T-cell (primary cell): ENCODE measurements at places on chromosomes 2 and 18.
A peak's percentile ranks its signal among the peaks of the same experiment; 100 is the strongest.

DNA sequence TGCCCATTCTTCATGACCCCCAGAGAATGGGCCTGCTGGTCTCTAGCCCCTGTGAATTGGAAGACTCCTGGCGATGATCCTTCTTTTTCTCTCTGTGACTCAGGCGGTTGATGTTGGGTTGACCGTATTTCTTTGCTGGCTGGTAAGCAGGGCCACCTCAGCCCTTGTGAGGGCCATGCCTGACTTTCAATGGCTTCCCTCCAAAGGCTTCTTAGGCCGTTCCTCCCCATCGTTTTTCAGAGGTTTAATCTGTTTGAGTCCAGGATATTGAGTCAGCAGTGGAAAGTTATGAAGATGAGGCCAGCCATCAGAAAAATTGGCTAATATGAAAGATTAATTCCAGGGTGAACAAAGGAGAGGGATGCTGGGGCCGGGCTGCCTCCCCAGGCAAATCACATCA lies 13.6 kb downstream of the HPCAL1 start:
- H3K4me1 ChIP-seq = peaks cover 33% of the 10 kb centered on the region
- H3K27ac ChIP-seq = no peak overlapping the region
- no peaks in the 10 kb centered on the region for H3K27me3 ChIP-seq
- no peak overlapping the region for H3K4me3 ChIP-seq

DNA sequence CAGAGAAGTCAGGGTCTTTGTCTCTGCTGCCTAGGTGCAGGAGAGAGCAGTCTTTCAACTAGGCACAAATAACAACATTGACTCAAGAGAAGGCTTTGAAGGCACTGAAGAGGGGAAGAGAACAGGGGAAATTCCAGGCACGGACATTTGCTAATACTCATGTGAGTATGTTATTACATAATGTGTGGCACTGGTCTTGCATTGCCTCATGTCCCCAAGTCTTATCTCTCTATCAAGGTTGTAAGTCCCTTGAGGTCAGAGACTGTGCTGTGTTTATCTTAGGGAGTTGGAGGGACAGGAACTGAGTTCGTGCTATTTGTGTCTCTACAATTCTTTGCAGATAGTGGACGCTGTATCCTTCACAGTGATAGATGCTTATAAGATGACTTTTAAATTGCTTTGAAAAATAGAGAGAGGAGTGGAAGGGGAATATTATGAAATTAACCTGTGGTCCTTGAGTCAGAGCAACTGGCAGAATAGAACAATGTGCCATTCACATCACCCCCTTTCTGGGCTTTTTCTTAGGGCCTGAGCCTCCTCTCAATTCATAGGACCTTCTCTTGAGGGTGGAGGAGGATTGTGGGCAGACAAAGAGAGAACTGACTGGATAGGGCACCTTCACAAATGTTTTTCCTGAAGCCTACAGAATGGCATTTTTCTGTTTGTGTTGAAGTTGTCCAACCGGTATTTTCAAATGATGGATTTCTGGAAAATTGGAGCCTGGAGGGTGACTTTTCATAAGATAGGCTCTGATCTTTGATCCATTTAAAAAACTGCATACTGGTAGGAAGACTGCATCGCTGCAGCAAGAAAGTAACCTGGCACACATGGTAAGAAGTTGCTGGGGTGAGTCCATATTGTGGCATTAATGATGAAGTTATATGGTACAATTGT lies 96.6 kb upstream of the CXCR4 start:
- no peak overlapping the region for H3K4me3 ChIP-seq
- H3K36me3 ChIP-seq = no peaks in the 10 kb centered on the region
- H3K4me1 ChIP-seq = peaks cover 22% of the 10 kb centered on the region
- no peak overlapping the region for H3K27ac ChIP-seq
- no peak for DNase-seq
- H3K27me3 ChIP-seq = no peaks in the 10 kb centered on the region

GRCh38 chr2:53708988-53709387 lies 58.6 kb upstream of the CHAC2 start:
- no peak overlapping the region for H3K4me3 ChIP-seq
- H3K4me1 ChIP-seq = no peaks in the 10 kb centered on the region
- no peak overlapping the region for H3K27ac ChIP-seq
- H3K36me3 ChIP-seq = peaks cover 8% of the 10 kb centered on the region

- H3K27ac ChIP-seq = no peak overlapping the region
- H3K27me3 ChIP-seq = no peaks in the 10 kb centered on the region
- H3K36me3 ChIP-seq = no peaks in the 10 kb centered on the region
- peaks cover 6% of the 10 kb centered on the region for H3K4me1 ChIP-seq
- H3K4me3 ChIP-seq = no peak overlapping the region
Observed at GRCh38 chr2:205776720-205777119, 94.4 kb downstream of the NRP2 start.

DNA sequence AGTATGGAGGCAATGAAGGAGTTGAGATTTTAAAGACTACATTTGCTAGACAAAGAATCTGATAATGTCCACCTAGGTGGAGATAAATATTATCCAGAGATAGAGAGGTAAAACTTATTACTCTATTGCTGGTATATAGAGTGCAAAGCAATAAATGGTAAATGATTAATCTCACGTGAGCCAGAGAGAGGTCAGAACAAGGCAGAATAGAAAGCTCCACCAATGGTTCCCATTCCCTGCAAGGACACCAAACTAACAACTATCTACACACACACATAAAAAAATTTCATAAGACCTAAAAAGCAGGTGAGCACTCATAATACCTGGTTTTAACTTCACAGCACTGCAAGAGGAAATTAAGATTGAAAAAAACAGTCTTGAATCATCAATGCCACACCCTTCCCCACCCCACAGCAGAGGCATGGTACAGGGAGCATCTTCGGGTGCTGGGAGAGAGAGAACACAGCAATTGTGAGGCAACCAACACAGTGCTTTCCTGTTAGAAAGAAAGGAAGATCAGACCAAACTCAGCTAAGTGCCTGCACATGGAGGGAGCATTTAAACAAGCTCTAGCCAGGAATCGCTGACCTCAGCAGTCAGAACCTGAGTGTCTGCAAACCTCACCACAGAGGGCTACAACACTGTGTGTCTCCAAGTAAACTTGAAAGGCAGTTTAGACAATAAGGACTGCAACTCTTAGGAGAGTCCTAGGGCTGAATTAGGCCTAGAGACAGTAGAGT lies 1432.6 kb upstream of the TMEFF2 start:
- no peak for DNase-seq
- no peaks in the 10 kb centered on the region for H3K4me1 ChIP-seq
- no peak overlapping the region for H3K4me3 ChIP-seq
- H3K27me3 ChIP-seq = peaks cover 2% of the 10 kb centered on the region

GRCh38 chr18:33696332-33697162 lies 118.5 kb downstream of the ASXL3 start:
- no peak for DNase-seq
- no peaks in the 10 kb centered on the region for H3K36me3 ChIP-seq
- no peaks in the 10 kb centered on the region for H3K4me1 ChIP-seq
- H3K27ac ChIP-seq = no peak overlapping the region
- H3K27me3 ChIP-seq = no peaks in the 10 kb centered on the region

- no peaks in the 10 kb centered on the region for H3K4me1 ChIP-seq
- H3K27me3 ChIP-seq = no peaks in the 10 kb centered on the region
- H3K36me3 ChIP-seq = no peaks in the 10 kb centered on the region
- H3K4me3 ChIP-seq = no peak overlapping the region
Observed at GRCh38 chr2:23124214-23124750, 260.7 kb upstream of the KLHL29 start.

DNA sequence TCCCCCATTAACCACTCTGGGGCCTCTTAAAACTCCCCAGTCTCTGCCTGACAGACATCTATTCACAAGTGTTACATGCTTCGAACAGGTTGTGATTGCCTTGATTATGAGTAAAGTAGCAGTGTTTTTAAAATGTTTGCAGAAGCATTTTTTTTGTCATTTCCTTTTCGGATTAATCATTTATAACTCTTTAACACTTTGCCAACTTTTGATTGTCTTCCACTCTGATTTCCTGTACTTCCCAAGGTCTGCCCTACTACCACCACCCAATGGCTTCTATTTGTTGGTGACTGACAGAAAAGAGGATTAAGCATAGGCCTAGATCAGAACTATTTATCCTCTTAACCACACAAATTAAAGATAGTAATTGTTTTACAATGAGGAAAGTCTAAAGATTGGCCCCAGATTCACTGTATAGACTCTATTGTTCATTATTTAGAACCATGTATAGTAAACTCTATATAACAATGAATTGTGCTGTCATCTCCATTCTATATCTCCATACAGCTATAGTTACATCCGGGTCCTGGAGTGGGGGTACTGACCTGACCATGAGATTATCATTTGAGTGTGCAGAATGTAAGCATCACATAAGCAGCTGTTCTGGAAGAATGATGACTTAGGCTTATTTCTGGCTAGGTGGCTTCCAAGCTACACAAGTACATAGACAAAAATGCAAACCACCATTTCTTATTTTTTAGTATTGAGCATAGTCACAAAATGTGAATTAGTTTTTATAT lies 110.3 kb upstream of the RBMS1 start:
- no peak for DNase-seq
- peaks cover 9% of the 10 kb centered on the region for H3K4me1 ChIP-seq
- H3K36me3 ChIP-seq = no peaks in the 10 kb centered on the region
- H3K27ac ChIP-seq = no peak overlapping the region
- no peaks in the 10 kb centered on the region for H3K27me3 ChIP-seq

GRCh38 chr2:109727929-109728447 lies 66.1 kb upstream of the RGPD5 start:
- no peak overlapping the region for H3K27ac ChIP-seq
- peaks cover 23% of the 10 kb centered on the region for H3K27me3 ChIP-seq
- no peaks in the 10 kb centered on the region for H3K36me3 ChIP-seq
- no peaks in the 10 kb centered on the region for H3K4me1 ChIP-seq

- H3K36me3 ChIP-seq = no peaks in the 10 kb centered on the region
- H3K4me1 ChIP-seq = peaks cover 19% of the 10 kb centered on the region
- no peak for DNase-seq
- no peak overlapping the region for H3K4me3 ChIP-seq
- no peaks in the 10 kb centered on the region for H3K27me3 ChIP-seq
Observed at GRCh38 chr2:20421988-20422370, 24.9 kb upstream of the RHOB start.

GRCh38 chr2:105763076-105763475 lies 18.4 kb downstream of the NCK2 start:
- peaks cover 42% of the 10 kb centered on the region for H3K4me1 ChIP-seq
- H3K36me3 ChIP-seq = peaks cover 8% of the 10 kb centered on the region
- no peaks in the 10 kb centered on the region for H3K27me3 ChIP-seq
- H3K27ac ChIP-seq = peak overlapping the region; percentile 58
- no peak overlapping the region for H3K4me3 ChIP-seq
- no peak for DNase-seq

- H3K4me1 ChIP-seq = peaks cover 15% of the 10 kb centered on the region
- H3K4me3 ChIP-seq = peak overlapping the region; percentile 72
- DNase-seq = no peak
- H3K27ac ChIP-seq = peak overlapping the region; percentile 98
- no peaks in the 10 kb centered on the region for H3K27me3 ChIP-seq
Observed at GRCh38 chr2:86562485-86562921, 740 bp downstream of the CHMP3 start.

DNA sequence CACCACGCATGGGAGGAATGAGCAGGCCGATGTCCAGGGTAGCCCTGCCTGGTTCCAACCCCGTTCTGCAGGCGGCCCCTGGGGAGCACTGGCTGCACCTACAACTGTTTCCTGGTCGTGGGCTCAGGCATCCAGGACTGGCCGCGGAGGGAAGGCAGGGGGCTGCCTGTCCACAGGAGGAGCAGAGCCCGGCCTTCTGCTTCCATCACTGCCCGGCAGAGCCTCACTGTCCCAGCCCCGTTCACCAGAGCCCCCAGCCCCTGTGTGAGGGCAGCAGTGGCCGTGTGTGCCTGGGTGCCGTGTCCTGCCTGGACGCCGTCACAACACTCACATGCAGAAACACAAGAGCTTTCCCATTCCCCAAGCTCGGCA lies 56.2 kb downstream of the KCNG2 start:
- peaks cover 20% of the 10 kb centered on the region for H3K27me3 ChIP-seq
- H3K27ac ChIP-seq = no peak overlapping the region
- H3K4me3 ChIP-seq = no peak overlapping the region
- no peaks in the 10 kb centered on the region for H3K36me3 ChIP-seq
- H3K4me1 ChIP-seq = peaks cover 5% of the 10 kb centered on the region
- no peak for DNase-seq

GRCh38 chr2:66173645-66174044 lies 261.3 kb upstream of the MEIS1 start:
- no peak overlapping the region for H3K27ac ChIP-seq
- H3K36me3 ChIP-seq = no peaks in the 10 kb centered on the region
- DNase-seq = no peak
- no peak overlapping the region for H3K4me3 ChIP-seq
- no peaks in the 10 kb centered on the region for H3K27me3 ChIP-seq
- no peaks in the 10 kb centered on the region for H3K4me1 ChIP-seq
